Naive thymus-derived CD4-positive, alpha-beta T cell (primary cell): ENCODE measurements at places on chromosomes 5 and 9.

- DNase-seq, result no peak
Observed at GRCh38 chr9:109421026-109421970, 76.8 kb downstream of the PTPN3 start.

GRCh38 chr5:105924366-105924765 lies 1746.4 kb downstream of the EFNA5 start:
- no peak for DNase-seq

- DNase-seq, result no peak
Observed at GRCh38 chr9:123033352-123033751, at the start of gene GPR21. Gene GPR21 (plus strand): TSS chr9:123033667. CDS start chr9:123034567, 900 bp downstream.

DNA sequence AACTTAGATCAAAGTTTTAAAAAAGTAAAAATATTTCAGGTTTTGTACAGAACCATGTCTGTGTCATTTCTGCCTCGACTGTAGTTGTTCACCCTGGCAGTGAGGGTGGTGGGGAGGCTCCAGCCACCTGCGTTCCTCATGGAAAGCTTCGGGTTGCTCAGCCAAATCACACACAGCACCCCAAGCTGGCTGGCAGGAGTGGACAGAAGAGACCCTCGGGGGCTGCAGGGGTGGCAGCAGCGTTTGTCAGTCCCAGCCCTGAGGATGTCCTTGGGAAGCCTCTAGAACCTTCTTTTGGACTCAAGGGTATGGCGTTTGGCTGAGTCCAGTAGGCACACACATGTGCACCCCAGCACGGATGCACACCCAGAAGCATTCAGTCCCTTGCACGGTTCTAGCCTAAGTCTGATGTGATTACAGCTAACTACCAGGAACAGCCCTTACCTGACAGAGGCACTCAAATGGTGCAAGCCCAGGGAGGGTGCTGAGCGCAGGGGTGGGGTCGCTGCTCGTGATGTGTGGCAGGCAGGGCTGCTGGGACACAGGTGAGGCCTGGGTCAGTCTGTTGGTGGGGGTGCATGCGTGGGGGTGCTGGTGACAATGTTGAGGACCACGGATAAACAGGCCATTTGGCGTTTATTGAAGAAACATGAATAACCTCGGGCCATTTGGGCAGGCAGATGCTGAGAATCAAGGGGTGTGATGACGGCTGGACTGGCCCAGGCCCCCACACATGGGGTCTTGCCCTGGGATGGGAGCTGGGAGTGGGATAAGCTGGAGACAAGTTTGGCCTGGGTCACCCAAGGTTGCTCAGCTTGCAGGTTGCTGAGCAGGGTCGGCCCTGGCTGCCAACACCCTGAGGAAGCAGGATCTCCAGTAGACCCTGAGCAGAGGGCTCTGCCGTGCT lies 103.4 kb downstream of the PHF2 start:
- no peak for DNase-seq

DNA sequence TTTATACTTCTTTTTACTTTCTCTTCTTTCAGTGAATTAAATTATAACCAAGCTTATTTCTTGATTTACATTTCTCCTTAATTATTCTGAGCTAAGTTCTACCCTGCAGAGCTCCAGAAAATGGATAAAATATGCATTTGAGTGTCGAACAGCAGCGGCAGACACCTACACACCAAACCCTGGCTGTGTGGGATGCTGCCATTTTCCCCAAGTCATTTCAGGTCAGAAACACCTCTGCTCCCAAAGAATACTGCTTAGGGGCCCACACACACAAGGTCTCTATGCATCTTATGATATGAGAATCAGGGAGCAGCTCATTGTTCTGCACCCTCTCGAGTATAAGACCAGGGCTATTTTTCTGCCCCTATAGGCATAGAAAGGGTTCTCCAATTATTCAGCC lies 122.3 kb downstream of the CMYA5 start:
- DNase-seq, result no peak

DNA sequence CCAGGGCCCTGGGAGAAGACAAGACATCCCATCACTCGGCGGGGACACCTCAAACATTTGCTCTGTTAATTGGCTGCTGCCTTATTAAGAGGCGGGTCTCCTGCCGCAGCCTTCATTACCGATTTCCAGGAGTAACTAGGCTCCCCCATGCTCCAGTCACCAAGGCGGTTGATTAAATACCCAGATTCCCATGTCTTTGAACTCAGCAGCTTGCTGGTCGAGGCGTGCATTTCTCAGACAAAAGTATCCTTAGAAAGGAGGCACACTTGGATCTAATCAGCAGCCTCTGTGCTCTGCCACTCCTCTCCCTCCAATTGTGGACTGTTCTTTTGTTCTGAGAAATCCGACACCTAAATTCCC lies 228.8 kb downstream of the FSTL4 start:
- no peak for DNase-seq

DNA sequence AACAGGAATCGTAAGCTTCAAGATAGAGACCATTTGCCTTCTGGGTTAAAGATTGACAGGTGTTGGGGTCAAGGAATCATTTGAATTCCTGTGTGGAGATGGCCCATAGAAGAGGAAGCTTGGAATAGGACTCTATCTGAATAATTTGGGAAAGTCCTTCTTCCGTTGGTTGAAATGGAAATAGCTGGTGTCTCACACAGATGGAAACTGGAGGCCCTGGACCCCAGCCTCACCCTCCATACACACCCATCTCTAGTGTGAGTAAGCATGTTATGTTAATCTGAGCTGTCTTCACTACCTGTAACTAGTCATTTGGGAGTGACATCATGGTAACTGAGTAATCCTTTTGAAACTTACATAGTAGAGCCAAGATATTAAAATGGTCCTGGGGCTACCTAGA lies 184.4 kb downstream of the CD180 start:
- DNase-seq, result no peak

GRCh38 chr5:23014825-23015224 lies 161.7 kb upstream of the CDH12 start:
- no peak for DNase-seq

DNA sequence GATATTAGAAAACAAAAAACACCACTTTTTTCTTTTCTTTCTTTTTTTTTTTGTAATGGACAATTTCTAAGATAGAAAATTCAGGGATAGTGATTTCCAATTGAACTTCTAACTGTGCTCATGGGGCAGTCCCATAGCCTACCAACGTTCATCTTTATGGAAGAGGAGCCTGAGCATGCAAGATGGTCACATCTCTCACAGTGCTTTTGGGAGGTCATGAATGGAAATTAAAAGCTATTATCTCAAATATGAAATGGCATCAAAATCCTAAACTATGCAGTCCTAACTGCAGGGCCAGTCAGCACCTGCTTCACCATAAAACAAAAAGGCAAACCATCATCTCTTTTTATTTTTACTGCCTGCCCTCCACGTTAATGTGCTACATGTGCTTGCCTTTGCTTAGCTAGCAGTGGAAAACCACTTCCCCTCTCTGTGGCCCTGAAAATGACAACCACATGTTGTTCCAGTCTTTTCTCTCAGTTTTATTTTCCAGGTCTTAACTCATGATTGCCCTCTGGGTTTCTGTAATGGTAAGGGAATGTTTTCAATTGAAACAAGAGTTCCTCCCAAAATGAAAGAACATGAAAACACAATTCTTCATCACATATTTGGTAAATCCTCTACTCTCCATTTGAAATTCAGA lies 16.7 kb downstream of the IFNB1 start:
- no peak for DNase-seq

GRCh38 chr5:124660229-124661093 lies 86.0 kb downstream of the ZNF608 start:
- no peak for DNase-seq

DNA sequence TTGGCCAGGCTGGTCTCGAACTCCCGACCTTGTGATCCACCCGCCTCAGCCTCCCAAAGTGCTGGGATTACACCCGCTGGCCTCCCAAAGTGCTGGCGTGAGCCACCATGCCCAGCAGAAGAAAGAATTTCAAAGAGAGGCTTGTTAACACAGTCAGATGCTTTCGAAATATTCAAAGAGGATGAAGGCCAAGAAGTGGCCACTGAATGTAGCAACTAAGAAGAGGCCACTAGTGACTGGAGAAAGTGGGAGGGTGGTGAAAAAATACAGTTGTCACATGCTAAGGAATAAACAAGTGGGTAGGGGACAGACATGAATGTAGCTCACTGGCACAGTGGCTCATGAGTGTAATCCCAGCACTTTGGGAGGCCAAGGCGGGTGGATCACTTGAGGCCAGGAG lies 13.0 kb upstream of the TPM2 start:
- DNase-seq, result no peak

DNA sequence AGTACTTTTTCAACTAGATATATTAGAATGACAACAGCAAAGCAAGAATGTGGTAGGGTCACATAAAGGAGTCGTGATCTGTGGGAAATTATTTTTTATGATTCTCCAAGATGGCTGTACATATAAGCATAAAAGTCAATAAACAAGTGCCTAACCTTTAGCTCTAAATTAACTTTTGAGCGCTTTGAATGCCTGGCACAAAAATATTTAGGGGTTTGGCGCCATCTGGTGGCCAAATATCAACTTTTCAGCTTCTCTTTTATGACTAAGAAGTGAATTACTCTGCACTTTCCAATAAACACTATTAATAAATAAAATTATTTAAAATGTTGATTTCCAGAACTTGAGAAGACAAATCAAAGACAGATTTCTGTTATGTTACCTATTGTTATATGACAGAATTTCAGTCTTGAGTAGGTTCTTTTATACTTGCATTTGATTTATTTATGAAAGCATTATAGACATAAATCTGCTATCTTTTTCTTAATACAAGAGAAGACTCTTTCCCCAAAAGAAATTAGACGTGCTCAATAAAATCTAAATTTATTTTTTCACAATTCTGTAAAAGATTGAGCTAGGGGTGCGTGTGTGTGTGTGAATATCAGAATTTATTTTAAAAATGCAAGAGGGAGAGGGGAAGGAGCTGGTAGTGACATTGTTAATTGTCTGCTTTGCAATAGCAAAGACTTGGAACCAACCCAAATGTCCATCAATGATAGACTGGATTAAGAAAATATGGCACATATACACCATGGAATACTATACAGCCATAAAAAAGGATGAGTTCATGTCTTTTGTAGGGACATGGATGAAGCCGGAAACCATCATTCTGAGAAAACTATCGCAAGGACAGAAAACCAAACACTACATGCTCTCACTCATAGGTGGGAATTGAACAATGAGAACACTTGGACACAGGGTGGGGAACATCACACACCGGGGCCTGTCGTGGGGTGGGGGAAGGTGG lies 36.7 kb upstream of the ARRDC3 start:
- peak; percentile 40 for DNase-seq

DNA sequence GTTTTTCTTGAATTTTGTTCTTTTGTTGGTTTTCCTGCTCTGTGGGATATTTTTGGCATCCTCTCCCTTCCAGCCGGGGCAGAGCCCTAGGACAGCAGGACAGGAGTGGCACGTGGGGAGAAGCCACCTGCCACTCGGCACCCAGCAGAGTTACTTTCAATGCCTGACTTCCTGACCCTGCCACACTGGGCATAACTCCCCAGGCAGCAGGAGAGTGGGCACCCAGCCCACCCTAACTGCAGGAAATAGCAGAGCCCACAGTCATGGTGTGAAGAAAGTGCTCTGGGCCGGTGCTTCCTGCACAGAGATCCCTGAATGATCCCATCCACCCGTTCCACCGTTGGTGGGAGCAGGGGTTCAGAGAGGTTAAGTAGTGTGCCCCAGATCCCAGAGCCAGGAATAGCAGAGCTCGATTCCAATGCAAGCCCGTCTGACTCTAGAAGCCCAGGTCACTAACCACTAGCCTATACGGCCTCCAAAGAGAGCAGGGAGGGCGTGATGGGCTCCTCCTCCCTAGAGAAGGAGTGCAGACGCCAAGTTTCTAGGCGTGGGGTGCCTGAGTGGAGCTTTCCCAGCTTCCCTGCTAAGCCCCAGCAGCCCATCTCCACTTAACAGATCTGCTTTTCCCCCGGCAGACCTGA lies 8.1 kb upstream of the NUP214 start:
- DNase-seq, result no peak

GRCh38 chr5:176166427-176166826 lies 71.8 kb upstream of the SIMC1 start:
- DNase-seq, result no peak

DNA sequence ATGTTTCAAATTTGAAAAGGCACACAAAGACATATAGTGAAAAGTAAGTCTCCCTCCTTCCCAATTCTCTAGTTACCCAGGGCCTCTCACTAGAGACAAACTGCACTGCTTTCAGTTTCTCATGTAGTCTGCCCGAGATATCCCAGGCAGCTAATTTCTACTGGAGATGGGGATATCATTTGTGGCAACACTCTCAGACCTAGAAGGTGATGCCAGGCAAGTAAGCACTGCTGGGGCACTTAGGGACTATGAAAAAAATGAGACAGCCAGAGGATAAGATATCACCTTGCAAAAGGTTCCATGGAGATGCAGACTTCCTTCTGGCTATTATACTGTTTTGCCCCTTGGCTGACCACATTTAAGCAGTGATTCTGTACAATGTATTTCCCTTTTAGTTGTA lies 12.6 kb downstream of the SIL1 start:
- DNase-seq, result no peak

DNA sequence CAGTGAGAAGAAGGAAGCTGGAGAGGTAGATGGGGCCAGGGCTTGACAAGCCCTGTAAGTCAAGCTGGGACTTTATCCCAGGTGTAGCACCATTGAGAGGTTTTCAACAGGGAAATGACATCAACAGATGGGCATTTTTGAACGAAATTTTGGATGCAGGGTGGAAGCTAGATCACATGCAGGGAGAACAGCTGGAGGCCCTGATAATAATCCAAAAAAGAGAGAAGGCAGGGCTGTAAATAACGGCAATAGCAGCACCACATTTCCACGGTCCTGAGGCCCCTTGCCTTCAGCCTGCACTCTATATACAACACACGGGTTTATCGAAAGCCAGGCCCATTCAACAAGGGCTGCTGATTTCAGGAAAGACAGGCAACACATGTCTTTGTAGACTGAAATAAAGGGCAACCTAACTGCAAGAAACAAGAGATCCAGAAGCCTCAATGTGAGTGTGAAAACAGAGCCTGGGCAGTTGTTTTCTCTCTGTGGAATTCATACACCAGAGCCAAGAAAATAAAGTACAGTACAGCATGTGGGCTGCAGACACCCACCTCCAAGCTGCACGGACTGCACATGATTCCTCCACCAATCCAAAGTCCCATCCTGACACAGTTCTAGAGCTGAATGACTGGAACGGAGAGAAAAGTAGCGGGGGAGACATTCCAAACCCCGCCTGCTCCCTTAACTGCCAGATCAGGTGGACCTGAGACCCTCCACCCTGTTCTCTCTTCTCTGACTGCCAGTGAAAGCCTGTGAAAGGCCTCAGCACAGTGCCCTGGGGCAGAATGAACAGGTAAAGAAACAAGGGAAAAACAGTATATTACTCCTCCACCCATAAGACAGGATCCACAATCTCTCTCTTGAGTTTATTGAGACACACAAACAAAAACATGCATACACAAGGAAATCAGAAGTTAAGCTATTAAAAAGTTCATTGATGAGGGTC lies 36.3 kb downstream of the KLHL3 start:
- no peak for DNase-seq

DNA sequence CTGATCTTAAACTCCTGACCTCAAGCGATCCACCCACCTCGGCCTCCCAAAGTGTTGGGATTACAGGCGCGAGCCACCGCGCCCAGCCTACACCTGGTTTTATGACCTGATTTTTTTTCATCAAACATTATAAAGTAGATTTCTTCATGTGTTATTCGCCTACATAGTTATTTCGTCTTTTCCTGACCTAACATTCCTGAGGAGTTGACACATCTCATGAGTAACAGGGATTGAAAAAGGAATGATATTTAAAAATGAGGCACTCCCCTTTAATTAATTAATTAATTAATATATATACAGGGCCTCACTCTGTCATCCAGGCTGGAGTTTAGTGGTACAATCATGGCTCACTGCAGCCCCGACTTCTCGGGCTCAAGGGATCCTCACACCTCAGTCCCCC lies 20.2 kb upstream of the MTMR12 start:
- no peak for DNase-seq
